ENCODE measurements at places on chromosomes 1 and 21.

GRCh38 chr1:112685913-112686312 is 11.5 kb downstream of the MOV10 start:
- DNase-seq = no peak

GRCh38 chr1:230149751-230150584 is 82.9 kb downstream of the GALNT2 start:
- no peak for DNase-seq

DNA sequence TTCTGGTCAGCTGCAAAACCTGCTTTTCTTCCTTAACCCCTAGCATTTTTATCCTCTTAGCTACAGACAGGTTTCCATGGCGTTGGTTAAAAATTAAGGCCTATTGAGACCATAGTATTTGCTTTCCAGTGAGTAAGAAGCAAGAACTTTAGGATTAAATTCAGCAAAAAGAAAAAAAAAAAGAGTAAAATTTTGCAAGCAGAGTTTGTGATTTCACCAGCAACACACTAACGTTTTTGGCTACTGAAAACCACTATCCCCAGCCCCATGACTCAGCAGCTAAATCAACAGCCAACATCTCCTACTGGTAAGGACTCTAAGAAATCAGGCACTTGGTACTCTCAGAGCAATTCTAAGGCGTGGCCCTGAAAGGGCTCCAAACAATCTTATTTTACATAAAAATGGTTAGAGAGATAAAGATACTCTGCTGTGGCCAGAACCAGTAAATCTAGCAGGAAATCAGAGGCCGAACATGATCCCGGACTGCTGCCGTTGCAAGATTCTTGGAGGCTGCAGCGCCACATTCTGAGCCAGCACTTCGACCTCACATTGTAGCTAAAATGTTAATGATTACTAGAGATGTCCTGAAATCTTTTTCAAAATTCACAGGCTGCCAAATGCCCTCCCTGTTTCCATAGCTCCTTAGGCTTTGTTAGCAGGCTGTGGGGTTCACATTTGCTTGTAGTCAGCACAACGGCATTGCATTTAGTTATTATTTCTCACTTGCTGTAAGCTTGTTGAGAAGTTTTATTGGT is 1.6 kb upstream of the ENO1 start:
- no peak for DNase-seq

- peak; percentile 88 for DNase-seq
These were observed at the start of gene AHDC1 for GRCh38 chr1:27603681-27604578. Gene AHDC1, minus strand, starts transcription at chr1:27604144. Its CDS starts 52,029 bp downstream, at chr1:27552115.

- DNase-seq = peak; percentile 22
These were observed 4.1 kb upstream of the AHCYL1 start for GRCh38 chr1:109980324-109981003.

Data from DMS153 (cell line).